Right ventricle myocardium superior (tissue), 1 donor: ENCODE measurements at places on chromosomes 12 and 14. TPM values are rescaled to one million over a fixed set of nuclear protein-coding genes. Genes with fewer than 3 reads are reported as not detected.

GRCh38 chr14:41925409-41925808, 318.7 kb downstream of the LRFN5 start:
- no peak for DNase-seq

DNA sequence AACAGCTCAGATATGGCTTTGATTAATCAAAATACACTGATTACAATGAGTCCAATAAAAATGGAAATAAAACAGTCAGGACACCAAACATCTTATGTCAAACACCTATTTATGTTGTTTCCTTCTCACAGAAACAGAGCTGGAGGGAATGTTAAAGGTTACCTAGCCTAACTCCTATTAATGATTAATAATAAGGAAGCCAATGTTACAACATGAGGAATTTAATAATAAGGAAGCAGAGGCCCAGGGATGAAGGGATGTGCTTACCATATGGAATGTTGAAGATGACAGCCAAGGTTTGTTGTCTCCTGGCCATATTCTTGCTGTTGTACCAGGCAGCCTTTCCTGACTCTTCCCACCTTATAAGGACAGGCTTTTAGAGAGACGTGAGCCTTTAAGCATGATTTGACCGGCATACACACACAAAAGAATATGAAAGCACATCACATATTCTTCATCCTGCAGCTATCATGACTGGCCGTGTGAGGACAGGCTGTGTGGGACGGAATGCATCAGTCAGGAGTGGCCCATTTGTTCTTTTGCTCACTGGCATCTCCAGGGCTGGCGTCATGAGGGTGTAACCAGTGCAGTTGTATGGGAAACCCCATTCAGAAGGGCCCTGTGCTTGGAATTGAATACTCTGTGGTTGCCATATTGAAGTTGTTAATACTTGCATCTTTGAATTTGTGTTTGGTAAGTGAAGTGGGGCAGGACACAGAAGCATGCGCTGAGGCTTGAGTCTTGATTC, 3.1 kb upstream of the GPRC5D start:
- no peak for DNase-seq

DNA sequence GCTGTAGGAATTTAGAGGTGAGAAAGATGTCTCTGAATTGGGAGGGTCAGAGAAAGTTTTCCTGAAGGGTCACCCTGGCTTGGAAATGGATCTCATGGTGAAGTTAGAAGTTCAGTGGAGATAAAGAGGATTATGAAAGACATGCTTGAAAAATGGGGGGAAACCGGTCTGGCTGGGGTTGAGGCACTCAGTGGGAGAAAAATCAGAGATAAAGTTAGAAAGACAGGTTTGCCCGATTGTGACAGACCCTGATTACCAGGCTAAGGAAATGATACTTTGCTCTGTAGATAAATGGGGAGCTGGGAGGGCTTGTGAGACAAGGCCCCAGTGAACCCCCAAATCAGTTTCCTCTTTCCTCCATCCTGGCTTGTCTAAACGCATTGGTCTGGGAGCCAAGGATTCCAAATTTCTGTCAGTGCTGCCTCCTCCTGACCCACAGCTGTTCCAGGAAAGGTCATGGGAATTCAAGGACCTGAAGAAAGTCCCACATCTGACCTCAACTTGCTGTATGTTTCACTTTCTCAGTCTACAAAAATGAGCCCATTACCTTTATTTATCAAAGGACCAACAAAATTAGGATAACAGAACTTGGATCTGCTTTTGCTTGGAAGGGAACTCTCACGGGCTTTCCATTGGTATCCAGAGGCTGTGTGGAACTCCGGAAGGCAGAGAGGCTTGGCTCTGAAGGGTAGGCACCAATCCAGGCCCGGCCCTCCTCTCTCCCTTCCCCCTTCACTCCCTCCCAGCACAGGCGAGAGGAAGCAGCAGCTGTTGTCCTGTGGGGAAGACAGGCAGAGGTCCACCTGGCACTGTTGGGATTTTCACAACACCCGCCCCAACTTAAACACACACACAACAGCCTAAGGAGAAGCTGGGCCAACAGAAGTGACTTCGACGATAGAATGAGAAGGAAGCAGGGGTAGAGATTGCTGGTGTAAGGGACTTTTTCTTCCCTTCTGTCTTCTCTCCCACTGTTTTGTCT, 3.4 kb upstream of the RNASE7 start:
- DNase-seq: peak; percentile 90

GRCh38 chr12:3527181-3527580, 36.2 kb downstream of the PRMT8 start:
- DNase-seq: no peak

DNA sequence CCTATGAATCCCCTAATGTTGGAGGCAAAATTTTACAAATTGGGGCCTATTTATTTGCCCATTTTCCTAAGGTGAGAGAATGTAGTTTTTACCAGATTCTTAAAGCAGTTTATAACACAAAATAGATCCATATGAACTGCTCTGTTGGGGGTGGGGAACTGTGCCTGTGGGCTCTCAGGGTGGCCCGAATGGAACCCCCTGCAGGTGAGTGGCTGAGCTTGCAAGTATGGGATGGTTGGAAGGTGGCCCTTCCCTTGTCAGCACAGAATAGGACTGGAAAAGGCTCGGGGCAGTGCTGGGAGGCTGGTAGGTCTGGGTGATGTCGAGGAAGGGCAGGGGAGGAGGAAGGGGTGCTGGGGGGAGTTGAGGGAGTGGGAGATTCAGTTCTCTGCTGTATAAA, 4.9 kb downstream of the VSX2 start:
- DNase-seq: no peak

DNA sequence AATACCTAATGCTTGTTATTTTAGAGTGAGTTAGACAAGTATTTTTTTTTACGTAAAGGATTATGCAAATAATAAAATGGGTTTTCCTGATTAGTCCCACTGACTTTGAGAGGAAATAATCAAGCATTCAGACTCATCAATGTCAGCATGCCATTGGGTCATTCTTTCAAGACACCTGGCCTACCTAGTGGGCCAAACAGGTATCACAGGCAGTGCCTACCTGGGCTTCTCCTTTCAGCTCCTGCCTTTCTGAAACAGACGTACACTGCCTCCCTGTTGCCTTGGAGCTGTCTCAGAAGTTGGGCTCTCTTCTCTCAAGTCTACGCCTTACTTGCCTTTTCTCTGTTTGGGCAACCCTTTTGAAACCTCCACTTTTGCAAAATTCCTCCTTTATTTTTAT, 545.6 kb downstream of the SNAPC1 start:
- DNase-seq: no peak

GRCh38 chr14:51744372-51745130, 92.8 kb downstream of the FRMD6 start:
- no peak for DNase-seq

DNA sequence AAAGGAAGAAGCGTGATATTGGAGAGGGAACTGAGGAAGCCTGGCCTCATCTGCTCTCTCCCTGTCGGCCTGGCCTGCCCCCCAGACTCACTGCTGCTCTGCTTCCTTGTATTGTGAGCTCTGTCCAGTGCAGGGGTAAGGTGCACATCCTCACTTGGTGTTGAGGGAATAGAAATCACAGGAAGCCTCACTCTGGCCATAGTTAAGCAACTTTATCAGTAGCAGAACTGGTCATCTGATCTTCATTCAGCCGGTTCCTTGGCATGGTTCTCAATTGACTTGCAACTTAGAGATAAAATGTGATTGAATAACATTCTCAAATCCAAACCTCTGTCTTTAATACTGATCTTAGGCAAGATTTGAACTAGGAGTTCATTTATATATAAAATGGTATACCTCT, 11.5 kb upstream of the CCDC175 start:
- no peak for DNase-seq

DNA sequence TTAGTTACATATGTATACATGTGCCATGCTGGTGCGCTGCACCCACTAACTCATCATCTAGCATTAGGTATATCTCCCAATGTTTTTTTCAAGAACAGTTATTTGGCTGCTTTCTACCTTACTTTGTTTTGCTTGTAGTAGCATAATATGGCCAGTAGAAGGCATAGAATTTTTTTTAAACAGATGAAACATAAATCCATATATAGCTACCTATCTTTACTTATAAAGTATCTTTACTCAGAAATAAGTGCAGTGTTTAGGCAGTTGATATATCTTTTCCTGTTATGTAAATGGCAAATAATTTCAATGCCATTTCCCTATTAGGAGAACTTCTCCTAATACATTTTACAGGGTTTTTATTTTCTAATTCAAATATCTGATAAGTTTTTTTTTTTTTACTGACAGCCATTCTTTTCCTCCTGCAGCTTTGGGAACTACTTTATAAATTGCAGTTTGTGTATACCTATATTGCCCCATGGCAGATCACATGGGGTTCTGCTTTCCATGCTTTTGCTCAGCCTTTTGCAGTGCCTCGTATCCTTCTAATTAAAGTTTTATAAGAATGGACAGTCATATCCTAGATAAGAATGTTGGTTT, 143.1 kb downstream of the PCNX1 start:
- DNase-seq: no peak

CBLN3 gene
- total RNA-seq: 0.65 TPM

GSG1 gene
- total RNA-seq: not detected
